Ammon's horn (tissue), 1 donor: ENCODE measurements at places on chromosomes 3 and 15.

GRCh38 chr3:193982258-193982659 lies 153.7 kb upstream of the HES1 start:
- DNase-seq, result peak; percentile 62

DNA sequence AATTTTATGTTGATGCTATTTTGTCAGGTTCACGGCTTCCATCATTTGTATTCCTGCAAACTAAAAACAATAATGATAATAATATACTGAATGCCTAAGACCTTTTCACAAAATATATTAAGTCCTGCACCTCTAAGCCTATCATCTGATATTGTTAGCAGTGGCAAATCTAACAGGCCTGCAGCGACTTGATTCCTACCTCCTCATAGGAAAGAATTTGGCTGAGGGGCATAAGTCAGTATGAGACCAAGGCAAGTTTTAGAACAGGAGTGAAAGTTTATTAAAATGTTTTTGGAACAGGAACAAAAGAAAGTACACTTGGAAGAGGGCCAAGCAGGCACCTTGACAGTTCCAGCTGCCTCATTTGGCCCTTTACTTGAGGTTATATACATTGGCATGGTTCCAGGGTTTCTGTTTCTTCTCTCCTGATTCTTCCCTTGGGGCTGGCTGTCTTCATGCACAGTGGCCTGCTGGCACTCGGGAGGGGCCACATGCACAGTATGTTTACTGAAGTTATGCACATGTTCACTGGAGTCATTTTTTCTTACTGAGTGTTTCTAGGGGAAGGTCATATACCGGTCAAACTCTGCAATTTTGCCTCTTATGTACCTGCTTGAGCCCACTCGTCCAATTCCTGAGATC lies 418.1 kb downstream of the EPHA6 start:
- DNase-seq, result no peak

DNA sequence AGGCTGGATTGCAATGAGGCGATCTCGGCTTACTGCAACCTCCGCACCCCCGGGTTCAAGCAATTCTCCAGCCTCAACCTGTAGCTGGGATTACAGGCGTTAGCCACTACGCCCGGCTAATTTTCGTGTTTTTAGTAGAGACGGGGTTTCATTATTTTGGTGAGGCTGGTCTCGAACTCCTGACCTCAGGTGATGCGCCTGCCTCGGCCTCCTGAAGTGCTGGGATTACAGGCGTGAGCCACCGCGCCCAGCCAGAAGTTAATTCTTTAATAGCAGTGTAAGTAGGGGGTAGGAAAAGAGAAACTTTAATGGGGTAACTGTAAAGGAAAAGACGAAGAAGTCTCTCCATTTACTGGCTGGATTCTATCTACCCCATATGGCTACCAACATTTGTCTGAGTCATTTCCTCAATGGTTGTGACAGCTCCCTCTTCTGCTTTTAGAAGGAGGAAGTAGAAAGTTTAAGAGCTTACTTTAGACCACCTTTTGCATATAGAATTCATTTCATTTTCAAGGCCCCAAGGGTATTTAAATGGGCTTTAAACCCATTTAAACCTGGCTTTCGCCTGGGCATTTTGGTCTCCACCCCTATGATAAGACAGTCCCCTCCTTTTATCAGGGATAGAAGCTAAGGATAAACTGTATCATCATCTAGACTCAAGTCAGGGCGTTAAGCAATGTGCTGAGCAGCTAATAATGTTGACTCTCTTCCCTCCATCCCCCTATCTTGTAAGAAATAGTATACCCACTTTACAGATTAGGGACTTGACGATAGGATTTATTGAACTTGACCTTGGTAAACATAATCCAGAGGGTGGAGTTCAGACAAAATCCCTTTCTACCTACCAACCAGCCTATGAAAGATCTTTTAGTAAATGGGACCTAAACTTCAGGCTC lies 1.1 kb upstream of the CDV3 start:
- DNase-seq, result peak; percentile 37

- peak; percentile 83 for DNase-seq
Measured at GRCh38 chr15:90001062-90001682, at the start of gene ZNF710. Gene ZNF710 (plus strand): TSS chr15:90001324. CDS start chr15:90067138, 65,814 bp downstream.

DNA sequence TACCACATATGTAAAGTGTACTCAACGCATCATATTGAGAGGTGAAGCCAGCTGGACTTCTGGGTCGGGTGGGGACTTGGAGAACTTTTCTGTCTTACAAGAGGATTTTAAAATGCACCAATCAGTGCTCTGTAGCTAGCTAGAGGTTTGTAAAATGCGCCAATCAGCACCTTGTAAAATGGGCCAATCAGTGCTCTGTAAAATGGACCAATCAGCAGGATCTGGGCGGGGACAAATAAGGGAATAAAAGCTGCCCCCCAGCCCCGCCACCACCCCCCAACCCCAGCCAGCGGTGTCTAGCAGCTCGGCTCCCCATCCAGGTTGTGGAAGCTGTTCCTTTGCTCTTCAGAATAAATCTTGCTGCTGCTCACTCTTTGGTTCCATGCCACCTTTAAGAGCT lies 6.2 kb upstream of the IVD start:
- DNase-seq, result no peak

DNA sequence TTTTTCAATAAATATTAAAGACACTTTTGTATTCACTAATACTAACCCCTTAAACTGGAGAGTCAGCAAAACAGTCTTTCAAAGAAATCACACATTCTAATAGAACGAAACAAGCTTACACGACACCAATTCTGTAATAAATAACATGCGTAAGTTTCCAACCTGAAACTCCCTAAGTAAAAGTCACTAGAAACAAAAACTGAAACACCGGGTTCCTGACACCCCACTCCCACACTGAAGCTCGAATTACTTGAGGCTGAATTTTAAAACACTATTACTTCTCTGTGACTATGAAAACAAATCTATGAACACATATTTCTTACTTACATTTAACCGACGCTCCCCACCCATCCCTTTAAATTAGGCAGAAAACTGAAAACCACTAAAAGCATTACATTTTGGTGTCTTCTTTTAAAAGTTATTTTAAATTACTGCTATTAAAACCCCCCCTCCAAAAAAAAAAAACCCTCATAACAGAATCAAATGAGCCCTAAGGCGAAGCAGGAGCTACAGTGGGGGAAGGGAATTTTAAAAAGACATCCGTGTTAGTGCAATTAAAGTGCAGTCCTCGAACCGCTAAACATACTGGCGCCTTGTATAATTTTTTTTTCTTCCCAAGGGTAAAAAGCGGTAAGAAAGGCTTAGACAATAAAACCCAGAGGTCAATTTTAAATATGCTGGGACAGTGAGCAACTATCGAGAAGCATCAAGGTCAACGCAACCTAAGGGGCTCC lies 878 bp downstream of the SPPL2A start:
- peak; percentile 5 for DNase-seq

GRCh38 chr3:145272684-145273083 lies 888.3 kb downstream of the PLOD2 start:
- no peak for DNase-seq

DNA sequence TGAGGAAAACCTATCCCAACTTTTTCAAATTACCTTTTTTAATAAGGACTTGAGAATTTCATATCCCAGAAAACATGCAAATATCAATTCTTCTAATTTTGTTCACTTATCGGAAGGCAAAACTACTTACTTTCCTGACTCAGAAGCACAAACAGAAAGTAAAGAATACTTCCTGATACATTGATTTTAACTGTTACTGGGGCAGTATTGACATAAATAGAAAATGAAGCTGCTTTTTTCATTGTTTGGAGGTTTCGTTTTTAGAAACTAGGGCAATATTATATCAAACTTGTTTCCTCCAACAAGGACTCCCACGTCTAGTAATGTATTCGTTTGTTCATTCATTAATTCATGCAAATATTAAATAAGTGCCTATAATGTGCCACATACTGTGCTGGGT lies 19.1 kb downstream of the PAQR9 start:
- DNase-seq, result no peak

GRCh38 chr15:86054338-86054737 lies 25.3 kb upstream of the AGBL1 start:
- no peak for DNase-seq

DNA sequence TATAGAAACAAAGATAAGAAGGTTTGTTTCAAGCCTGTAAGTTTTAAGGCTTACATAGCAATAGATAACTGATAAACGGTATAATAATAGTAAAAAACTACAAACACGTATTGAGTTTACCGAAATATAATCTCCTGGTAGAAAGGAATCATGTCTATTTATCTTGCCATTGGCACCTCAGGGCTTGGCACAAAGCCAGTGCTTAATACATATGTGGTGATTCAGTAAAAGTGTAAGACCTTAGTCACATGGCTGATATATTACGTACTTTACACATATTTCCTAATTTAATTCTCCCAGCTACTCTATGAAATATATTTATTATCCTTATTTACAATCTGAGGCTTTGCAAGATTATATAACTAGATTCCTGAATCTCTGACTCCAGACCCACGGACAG lies 32.0 kb upstream of the SLCO3A1 start:
- no peak for DNase-seq

- peak; percentile 31 for DNase-seq
Measured at GRCh38 chr3:69791106-69791505, 51.8 kb downstream of the MITF start.

- no peak for DNase-seq
Measured at GRCh38 chr15:101447561-101448071, 41.9 kb downstream of the PCSK6 start.

DNA sequence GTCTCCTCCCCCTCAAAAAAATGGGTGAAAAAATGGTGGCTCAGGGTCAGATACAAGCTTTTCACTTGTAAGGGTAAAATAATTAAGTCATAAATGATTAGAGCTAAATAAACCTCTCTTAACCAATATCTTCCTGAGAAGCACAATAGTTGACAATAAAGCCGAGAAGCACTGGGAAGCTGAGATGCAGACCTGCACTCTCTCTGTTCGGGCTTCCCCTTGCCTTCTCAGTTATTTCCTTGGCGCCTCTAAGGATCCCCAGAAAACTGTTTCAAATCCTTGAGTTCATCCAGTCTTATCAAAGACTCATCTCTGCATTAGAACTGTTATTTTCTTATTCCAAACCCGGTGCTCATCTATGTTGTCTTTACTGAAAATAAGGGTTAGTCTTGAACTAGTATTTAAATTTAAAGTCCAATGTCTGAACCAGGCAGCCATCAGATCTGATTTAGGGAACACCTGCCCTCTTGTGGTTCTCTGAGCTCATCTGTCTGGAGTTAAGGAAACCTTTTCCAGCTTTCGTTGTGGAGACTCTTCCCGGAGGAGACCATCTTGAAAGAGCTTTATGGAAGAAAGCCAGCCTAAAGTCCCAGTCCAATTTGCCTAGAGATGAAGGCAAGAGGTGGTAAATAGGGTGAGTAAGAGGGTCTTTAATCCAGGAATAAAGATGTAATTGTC lies 256.4 kb upstream of the MCTP2 start:
- peak; percentile 53 for DNase-seq

DNA sequence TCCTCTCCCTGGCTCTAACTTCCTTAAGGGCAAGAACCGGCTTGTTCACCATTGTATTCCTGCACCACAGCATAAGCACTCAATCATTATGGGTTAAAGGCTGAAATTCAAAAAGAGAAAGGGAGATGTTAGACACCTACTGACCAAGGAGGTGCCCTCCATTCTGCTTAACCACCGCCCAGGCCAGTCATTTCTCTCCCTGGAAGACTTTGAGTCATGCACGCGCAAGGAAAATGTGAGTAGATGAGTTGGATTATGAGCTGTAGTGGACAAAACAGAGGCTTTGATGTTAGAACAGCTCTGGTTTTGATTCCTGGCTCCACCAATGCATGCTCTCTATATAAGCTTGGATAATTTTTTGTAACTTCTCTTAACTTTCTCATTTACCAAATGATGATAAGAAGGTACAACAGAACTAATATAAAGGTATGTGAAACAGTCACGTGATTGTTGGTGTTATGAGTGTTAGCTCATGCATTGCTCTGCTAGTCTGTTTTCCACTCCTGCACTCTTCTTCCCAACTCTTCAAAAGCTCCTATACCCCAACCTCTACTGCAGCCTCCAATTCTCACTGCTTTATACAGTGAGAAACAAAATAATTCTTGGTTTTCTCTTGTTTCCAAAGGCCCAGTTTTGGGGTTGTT lies 148.4 kb upstream of the ATP11B start:
- no peak for DNase-seq

- peak; percentile 95 for DNase-seq
Measured at GRCh38 chr15:68277603-68278344, at the start of gene FEM1B. Gene FEM1B (plus strand): TSS chr15:68277745. CDS start chr15:68278418, 673 bp downstream.
